Mammary epithelial cell (primary cell): ENCODE measurements at places on chromosomes 1 and 21.
A peak's percentile ranks its signal among the peaks of the same experiment; 100 is the strongest.

DNA sequence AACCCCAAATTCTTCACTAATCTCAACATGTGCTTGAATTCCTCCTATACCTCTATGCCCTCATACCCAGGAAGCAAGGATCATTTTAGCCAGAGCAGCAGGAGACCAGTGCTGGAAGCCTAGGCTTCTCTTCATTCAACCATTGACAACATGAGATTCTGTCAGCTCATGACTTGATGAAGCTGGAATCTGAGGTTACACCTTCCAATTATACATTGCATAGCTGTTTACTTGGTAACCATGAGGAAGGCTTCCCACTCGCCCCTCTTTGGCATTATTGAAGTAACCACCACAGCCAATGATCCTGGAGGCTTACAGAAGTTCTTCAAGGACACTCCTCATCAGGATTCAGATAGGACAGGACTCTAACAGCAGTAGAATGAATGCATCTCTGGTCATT is 160.3 kb downstream of the TPR start:
- DNase-seq, result no peak

DNA sequence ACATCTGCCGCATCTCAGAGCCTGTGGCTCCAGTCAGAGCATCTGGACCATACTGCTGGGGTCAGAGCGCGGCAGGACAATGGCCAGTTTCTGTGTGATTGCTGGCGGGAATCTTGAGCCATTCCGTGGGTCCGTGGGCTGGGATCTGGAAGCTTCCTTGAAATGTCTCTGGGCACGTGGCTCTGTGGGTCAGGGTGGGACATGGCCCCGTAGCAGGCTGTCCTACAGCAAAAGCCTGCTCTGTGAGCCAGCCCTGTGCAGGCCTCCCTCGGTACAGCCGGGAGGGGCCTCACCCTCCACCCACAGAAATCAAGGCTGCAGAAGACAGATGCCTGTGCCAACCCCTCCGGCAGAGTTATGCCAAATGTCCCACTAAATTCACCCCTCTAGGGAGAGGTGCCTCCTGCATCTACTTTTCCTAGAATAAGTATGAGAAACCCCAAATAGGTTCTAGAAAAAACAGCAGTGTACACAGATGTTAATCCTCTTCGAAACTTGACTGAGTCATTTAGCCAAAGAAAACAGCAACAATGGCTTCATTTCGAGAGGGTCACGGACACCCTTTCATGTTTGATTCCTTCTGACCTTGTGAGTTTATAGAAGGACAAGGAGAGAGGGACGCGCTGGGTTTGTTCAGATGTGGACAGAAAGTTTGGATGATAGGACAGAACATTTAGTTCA is 27.8 kb downstream of the COL18A1 start:
- DNase-seq, result no peak

DNA sequence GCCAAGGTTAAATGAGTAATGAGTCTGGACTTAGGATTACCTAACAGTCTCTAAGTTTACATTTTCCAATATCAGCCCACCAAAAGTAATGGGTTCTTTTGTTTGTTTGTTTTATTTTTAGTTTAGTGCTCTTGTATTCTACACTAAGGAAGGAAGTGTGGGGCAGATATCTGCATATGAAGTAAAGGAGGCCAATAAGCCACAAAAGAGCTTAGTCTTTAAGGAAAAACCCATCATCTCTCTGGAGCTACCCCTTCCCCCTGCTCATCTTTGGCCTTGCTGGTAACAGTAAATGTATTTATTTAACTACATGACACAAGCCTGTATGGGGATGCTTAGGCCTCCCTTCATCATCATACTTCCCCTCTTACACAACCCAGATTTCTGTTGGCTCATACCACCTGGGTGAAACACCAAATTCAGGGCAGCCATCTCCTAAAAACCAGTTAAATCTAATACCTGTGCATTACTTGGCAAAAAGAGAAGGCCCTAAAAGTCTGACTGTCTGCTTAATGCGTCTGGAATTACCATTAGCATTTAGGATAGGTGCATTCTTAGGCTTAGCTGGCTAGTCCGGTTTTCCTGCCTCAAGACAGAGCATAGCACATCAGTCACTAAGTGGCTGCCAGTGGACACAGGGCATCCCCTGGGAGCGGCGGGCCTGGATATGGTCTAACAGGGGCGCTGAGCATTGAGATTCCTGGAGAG is 96.8 kb upstream of the ADGRL2 start:
- DNase-seq, result peak; percentile 75

DNA sequence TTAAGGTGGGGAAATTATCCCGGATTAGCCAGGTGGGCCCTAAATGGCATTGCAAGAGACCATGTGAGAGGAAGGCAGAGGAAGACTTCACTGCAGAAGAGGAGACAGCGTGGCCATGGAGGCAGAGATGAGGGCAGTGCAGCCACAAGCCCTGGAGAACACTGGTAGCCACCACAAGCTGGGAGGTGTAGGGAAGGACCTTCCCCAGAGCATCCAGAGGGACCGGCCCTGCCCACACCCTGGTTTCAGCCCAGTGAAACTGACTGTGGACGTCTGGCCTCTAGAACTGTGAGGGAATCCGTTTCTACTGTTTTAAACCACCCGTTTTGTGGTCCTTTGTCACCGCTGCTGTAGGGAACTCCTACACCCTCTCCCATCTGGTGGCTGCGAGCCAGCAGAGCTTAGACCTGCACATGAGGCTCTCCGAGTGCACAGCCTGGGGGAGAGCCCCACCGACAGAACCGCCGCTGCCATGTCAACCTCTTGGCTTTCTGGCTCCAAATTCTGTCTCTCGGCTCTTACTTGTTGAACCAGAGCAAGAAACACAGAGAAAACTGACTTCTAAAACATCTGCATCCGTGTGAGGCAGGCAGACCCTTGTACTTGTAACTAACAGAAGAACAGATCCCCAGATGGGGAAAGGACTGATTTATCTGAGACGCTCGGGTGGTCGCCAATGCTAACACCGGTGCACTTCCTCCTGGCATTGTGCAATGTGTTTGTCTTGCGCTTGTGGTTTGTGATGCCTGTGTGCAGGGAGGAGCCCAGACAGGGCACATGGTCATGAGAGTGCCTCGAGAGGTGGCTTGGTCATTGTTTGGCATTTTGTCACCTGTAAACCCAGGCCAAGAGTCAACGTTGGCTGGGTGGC is 90.8 kb upstream of the TMPRSS2 start:
- no peak for DNase-seq

- no peak for DNase-seq
Observed at GRCh38 chr1:118914379-118915161, 73.6 kb downstream of the TBX15 start.

DNA sequence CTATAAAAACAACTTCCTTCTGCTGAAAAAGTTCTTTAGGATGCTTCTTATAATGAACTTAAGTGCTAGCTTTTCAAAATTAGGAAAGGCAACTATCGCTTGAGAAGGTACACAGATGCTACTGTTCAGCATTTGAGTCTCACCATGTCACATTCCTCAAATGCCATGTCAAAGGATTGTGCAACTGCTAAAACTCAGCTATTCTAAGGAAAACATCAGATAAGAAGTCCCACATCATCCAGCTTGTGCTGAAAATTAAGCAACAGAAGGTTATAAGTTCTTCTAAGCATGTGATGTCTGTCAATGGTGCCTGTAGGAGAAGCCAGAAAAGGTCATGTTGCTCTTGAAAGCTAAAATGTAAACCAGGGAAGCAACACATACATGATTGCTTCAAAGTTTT is 36.5 kb downstream of the MCOLN2 start:
- no peak for DNase-seq

GRCh38 chr1:210441028-210441427 is 112.3 kb downstream of the HHAT start:
- no peak for DNase-seq

GRCh38 chr1:170886460-170886859 is 48.9 kb upstream of the MROH9 start:
- DNase-seq, result no peak

DNA sequence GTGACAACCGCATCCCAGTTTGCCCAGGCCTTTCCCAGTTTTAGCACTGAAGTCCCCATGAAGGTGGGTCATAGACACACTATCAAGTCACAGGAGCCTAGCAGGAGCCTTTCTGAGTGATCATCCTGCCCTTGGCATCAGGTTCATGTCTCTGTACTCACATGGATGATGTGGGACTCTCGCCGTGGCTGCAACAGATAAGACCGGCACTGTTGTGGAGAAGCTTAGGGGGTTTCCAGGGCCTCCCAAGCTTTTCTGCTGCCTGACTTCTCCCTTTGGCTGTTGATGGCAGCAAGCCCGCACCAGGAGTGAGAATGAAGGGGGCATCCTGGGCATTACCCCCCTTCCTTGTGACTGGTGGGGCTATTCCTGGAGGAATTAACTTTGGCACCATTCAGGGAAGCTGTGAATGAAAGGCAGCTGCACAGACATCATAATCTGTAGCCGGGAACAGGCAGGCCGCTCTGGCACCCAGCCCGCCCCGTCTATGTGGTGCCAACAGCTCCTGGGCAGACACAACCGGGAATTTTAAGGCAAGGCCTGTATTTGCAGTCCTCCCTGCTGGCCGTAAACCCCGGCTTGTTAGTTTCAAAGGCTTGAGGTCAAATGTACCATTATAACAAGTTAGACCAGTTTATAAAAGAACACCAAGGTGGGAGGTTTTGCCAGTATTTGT is 148.6 kb downstream of the HUNK start:
- no peak for DNase-seq

DNA sequence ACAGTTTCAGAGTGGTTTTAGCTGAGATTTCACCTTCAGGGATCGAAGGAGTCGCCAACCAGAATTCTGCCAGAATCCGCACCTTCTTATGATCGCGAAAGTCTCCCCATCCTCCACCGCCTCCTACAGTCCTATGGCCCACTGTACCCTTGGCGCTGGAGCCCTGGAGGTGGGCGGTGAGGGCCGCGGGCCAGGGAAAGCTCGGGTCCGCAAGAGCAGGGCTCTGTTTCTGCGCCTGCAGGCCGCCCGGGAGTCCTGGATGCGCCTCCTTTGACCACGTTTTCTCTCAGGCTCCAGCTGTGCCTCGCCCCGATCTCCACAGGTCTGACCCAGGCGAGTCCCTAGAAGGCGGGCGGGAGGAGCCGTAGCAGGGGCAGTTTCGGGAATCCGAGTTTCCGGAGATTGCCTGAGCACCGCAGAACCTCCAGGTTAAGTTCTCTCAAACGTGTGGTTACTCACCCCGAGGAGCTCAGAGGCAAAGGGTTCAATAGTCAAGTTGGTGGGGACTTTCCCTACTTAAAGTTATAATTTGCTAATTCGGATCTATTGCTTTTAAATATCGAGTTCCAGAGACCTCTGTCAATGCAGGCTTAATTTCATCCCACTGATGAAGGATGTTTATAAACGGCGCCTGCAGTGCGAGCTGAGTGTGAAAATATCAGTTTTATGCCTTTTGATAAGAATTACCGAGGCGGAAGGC is 3.2 kb upstream of the LHX8 start:
- no peak for DNase-seq

DNA sequence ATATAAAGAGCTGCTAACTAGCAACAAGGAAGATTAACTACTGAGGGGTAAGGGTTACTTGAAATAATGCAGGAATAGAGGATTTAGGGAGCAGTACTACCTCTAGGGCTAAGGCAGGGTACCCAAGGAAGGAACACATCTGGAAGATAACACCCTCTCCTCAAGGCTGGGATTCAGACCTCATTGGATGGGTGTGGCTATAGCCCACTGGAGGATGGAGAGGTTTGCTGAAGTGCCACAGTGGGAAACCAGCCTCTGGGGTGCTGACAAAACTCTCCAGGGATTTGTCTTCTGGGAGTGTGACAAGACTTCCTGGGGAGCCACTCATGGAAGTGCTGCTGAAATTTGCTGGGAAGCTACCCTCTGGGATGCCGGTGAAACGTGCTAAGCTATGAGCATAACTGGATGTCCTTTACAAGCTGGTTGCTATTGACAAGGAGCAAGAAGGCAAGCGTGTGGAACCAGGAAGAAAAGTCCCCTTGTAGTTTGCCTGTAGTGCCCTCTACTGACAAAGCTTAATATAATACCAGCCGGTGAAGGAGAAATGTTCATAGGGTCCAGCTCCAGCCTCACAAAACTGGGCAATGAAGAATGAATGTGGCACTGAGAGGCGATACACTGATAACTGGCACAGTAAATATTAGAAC is 122.8 kb upstream of the USP24 start:
- peak; percentile 54 for DNase-seq

DNA sequence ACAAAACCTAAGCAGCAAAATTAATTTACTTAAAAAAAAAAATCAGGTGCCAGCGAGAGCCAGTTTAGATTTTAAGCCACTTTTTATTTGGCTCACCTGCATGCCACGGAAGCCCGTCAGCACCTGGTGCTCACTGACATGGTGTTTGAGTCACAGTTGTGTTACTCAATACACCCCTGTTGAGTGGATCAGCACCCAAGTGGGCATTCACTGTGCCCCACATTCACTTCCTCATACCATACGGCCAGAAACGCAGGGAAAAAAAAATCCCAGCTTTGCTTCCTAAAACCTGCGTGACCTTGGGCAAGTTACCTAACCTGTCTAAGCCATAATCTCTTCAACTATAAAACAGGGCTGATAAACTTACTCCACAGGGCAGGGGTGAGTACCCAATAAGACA is 42.8 kb upstream of the SIM2 start:
- DNase-seq, result peak; percentile 49

- DNase-seq, result peak; percentile 76
Observed at GRCh38 chr1:210257698-210258529, 25.3 kb downstream of the SERTAD4 start.

GRCh38 chr1:61202854-61203598 is 120.7 kb downstream of the NFIA start:
- DNase-seq, result peak; percentile 53

DNA sequence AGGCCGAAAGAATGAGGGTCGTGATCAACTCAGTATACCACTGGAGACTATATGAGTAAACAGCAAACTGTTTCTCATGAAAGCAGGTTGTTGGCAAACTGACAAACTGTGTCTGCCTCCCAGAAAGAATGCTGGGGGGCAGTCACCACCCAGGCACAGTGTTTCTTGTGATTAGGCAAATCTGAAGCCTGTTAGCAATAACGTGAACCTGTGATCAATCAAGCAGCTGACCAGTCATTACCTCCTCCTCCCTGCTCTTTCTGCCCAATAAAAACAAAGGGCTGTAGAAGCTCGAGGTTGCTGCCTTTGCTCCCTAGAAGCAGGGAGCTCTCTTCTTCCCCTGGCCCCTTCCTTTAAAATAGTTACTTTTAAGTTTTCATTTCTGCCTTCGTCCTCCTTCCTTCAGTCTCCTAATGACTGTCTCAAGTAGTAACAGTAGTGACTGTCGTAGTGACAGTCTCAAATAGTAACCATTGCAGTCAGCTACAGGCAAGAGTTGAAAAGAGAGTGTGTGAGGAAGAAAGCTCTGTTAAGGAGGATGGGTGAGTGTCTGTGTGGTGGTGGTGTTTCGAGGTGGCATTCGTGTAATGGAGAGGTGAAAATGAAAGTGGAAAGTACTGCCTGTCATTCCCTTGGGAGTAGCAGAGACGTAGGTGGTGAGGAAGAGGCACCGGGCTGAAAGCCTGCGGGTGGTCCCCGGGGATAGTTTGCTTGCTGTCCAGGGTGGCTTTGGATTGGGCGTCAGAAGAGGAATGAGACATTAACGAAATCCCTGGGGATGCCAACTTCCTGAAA is 14.5 kb downstream of the HHAT start:
- DNase-seq, result no peak

DNA sequence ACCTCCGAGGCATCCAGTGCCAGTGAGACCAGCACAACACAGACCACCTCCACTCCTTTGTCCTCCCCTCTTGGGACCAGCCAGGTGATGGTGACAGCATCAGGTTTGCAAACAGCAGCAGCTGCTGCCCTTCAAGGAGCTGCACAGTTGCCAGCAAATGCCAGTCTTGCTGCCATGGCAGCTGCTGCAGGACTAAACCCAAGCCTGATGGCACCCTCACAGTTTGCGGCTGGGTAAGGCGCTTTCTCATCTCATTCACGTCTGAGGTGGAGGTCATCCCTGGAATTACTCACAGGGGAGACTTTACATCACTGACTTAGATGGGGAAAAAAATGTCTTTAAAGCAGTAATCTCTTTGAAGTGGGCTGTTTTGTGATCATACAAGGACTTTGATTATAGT is 106.3 kb downstream of the CD247 start:
- DNase-seq, result no peak
